Trophoblast cell (in vitro differentiated cells and primary cell): ENCODE measurements at places on chromosomes 6 and 20.

- H3K4me3 ChIP-seq: no peak overlapping the region
- H3K27ac ChIP-seq: no peak overlapping the region
- H3K27me3 ChIP-seq: no peaks in the 10 kb centered on the region
- DNase-seq: peak; percentile 60
These were observed 68.5 kb upstream of the FOXO3 start for GRCh38 chr6:108492131-108492766.

GRCh38 chr20:64005394-64005793 is 24.5 kb downstream of the PRPF6 start:
- DNase-seq: no peak
- H3K4me1 ChIP-seq: no peaks in the 10 kb centered on the region
- H3K27me3 ChIP-seq: no peaks in the 10 kb centered on the region
- H3K36me3 ChIP-seq: peaks cover 55% of the 10 kb centered on the region

DNA sequence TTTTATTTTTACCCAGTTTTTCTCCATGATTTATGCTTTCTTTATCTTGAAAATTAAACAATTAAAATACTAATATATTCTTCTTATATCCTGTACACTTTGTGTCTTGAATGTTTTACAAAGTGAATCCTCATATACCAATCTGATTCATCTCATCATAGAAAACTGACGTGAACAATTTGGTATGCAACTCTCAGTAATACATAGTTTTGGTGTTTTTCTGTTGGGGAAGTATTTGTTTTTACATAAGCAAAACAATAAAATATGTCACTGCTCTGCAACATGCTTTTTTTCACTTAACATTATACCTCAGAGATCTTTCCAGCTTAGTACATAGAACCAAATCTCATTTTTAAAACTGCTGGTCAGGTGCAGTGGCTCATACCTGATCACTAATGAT is 14.7 kb downstream of the DNAAF9 start:
- no peak overlapping the region for H3K27ac ChIP-seq
- DNase-seq: no peak
- no peaks in the 10 kb centered on the region for H3K36me3 ChIP-seq
- H3K27me3 ChIP-seq: no peaks in the 10 kb centered on the region
- H3K4me3 ChIP-seq: no peak overlapping the region

DNA sequence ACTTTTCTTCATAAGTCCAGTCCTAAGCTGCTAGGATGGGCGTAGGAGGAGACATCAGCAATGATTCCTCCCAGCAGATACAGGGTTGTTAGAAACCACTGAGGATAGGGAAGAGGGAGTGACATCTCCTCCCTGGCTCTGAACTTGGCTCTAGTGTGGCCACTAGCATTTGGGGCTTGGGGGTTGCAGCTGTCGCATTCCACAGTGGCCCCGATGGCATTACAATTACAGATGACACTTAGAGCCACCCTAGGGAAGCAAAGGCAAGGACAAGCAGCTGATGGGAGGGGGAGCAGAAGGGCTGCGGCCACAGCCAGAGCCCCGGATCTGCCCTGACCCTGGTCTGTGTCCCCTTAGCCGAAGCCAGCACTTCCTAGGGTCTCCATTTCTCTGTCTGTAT is 9.5 kb upstream of the CDKN1A start:
- H3K4me1 ChIP-seq: peaks cover 11% of the 10 kb centered on the region
- H3K27me3 ChIP-seq: no peaks in the 10 kb centered on the region
- no peaks in the 10 kb centered on the region for H3K36me3 ChIP-seq
- H3K4me3 ChIP-seq: no peak overlapping the region

DNA sequence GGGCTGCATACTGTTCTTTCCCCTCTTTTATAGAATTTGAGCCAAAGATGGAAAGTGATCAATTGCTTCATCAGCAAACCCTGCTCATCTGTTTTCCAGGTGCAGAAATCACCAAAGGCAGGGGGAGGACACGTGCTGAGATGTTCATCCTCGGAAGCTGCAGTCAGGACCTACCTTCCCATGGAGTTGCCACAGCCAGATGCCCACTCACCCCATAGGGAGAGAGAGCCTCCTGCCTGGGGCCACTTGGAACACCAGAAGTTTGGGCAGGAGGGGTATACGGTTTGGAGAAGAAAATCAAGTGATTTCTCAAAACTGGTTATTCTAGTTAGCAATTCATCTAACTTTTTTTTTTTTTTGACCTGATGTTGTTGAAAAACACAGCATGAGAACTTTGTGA is 5.3 kb upstream of the CST7 start:
- no peaks in the 10 kb centered on the region for H3K36me3 ChIP-seq
- H3K4me3 ChIP-seq: no peak overlapping the region
- H3K4me1 ChIP-seq: no peaks in the 10 kb centered on the region
- H3K27me3 ChIP-seq: no peaks in the 10 kb centered on the region

DNA sequence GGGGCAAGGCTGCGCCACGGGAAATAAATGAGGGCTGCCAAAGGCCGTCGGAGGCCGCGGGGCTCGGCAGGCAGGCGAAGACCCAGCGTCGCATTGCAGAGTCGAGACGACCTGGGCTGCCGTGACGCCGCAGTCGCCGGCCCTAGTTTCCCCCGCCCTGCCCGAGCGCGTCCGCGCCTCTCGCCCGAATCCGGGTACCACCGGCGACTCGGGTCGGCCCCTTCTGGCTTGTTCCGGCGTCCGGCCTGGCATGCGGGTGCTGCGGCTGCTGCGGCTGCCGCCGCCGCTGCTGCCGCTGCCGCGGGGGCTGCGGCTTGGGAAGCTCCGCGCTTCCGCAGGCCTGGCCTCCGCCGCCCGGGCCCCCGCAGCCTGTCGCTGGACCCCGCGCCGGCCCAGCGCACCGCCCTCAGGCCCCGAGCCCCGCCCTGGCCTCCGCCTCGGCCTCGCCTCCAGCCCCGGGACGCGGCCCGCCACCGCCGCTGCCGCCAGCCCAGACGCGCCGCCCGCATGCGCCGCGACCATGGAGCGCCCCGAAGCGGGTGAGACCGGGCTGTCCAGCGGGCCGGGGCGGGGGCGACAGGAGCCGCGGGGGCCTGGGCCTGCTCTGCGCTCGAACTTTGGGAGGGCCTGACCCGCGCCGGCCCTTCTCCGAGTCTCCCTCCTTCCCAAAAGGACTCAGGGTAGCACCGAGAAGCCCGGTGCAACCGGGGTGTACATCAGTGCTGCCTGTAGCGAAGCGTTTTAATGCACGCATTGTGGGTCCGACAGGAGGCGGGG is at the start of gene AKAP7:
Gene AKAP7 (plus strand): TSS at position 224 of the 777 bp plus-strand sequence. CDS start 297 bp downstream, at position 521.
- H3K36me3 ChIP-seq: no peaks in the 10 kb centered on the region
- H3K4me3 ChIP-seq: peak within 1 kb of the TSS; percentile 78
- no peaks in the 10 kb centered on the region for H3K4me1 ChIP-seq
- no peaks in the 10 kb centered on the region for H3K27me3 ChIP-seq
- H3K27ac ChIP-seq: peak within 1 kb of the TSS; percentile 68

DNA sequence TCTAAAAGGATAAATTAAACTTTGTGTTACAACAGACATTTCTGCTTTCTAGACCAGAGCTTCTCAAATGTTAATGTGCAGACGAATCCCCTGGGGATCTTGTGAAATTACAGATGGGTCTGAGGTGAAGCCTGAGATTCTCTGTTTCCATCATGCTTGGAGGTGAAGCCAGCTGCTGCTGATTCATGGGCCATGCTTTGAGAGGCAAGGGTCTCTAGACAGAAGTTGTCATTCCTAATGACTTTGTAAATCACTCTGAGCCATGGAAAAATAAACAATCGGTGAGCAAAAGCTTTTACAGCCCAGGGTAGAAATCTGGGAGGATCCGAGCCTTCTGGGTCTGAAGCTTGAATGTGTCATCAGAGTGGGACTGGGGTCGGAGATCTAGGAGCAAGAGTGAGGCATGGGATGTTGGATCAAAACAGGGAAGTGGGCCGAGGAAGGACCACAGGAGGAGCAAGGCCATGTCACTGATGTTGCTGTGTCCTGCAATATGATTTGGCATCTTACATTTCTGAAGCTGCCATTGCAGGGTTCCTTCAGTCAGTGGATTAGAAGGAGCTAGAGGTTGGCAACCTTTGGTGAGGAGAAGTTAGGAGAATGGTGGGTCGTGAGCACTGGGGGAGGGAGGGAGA is 77.3 kb downstream of the TRMT11 start:
- no peak overlapping the region for H3K4me3 ChIP-seq
- peaks cover 3% of the 10 kb centered on the region for H3K36me3 ChIP-seq
- DNase-seq: no peak

DNA sequence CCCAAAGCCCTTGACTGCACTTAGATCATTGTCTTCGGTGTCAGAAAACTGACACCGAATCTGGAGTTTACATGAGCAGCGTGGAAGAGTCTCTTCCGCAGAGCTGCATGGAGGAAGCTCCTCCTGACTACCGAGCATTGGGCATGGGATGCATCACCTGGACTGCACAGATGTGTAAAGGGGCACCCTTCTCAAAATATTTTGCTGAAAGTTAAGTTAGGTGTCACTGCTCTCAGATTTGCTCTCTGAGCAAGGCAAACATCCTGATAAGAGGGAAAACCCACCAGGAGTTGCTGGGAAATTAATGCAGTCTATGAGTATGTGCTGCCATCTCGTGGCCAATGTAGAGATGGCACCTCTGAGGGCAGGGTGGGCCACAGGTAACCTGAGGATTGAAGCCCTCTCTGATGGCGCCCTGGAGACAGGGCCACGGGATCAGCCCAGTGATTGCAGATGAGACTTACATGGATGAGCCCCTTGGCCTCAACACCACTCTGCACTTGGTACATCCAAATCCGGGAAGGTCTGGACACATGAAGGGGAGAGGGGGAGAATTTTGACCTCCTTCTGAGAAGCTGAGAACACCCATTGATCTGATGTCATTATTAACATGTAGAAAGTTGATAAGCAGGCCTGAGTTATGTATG is 129.9 kb downstream of the LPA start:
- no peaks in the 10 kb centered on the region for H3K4me1 ChIP-seq
- DNase-seq: peak; percentile 5
- no peak overlapping the region for H3K4me3 ChIP-seq
- H3K27me3 ChIP-seq: no peaks in the 10 kb centered on the region

GRCh38 chr20:35134880-35135279 is 12.3 kb downstream of the EDEM2 start:
- no peak overlapping the region for H3K27ac ChIP-seq
- H3K27me3 ChIP-seq: no peaks in the 10 kb centered on the region
- peaks cover 36% of the 10 kb centered on the region for H3K36me3 ChIP-seq
- H3K4me3 ChIP-seq: no peak overlapping the region
- no peak for DNase-seq
- H3K4me1 ChIP-seq: peaks cover 5% of the 10 kb centered on the region

DNA sequence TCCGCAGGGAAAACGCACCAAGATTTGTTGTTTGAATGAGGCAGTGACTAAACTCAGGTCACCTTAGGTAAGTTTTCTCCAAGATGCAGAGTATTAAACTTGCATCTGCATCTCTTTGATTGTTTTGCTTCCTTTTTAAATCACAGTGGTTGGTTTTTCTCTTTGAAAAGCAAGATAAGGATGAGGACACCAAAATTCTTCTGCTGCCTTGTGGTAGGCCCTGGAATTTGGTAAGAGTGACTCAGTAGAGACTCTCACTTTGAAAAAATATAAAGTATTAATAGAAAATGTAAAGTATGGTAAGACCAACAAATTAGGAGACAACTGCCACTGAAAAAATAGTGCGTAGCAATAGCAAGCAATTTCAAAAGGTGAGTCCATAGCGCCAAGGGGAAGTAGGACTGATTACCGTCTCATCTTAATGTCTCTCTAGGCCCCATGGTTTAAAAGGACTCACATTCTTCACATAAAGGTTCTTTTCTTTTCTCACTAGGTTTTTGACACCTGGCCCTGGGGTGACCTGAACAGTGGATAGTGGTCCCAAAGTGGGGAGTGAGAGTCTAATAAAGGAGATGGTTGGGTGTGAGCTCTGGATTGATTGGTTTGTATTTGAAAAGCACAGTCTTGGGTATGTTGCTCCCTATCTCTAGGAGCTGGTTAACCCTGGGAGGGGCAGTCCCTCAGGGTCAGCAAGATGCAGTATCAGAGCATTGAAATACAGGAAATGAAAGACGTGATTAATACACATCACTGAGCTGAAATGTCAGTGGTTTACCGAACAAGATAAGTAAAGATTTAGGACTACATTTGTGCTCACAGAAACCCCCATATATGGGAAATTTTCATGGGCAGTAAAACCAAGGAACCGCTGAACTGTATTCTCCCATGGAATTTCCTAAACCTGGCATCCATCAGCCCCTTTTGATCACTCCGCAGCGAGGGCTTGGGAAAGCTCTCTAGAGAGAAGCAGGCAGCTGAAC is 221.2 kb downstream of the SLC24A3 start:
- no peaks in the 10 kb centered on the region for H3K4me1 ChIP-seq
- no peak overlapping the region for H3K4me3 ChIP-seq
- H3K27ac ChIP-seq: no peak overlapping the region
- no peaks in the 10 kb centered on the region for H3K27me3 ChIP-seq
- DNase-seq: peak; percentile 87

- H3K27ac ChIP-seq: no peak overlapping the region
- H3K27me3 ChIP-seq: no peaks in the 10 kb centered on the region
These were observed 680 bp downstream of the HLA-DPB1 start for GRCh38 chr6:33076406-33076934.

DNA sequence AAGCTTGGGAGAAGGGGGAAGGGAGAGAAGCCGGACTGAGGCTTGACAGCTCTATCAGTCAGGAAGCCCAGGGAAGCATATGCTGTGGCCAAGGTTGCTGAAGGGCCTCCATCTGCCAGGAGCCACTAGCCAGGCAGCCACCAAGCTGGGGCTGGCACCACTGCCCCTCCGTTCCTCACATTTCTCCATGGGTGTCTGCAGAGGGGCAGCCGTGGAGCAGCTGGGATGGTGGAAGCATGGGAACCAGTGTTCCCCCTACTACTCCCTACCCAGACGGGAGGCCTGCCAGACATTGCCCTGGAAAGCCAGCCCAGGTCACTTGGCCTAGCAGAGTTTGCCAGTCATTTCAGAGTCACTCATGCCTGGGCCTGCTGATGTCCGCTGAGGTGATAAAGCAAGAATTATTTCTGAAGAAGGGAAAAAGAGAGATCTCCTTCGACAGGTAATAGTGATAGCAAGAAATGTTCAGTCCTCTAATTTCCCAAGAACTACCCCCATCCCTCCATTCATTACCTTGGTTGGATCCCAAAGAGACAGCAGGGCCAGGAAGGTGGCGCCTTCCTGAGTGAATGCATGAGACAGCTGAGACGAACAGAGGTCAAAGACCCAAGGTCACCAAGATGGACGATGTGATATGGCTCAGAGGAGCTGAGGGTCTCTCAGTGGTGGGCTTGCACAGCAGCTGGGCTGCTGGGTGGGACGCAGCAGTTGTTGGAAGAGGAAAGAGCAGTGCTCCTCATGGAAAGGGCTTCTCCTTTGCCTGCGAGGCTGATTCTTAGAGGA is 21.9 kb downstream of the SNPH start:
- no peaks in the 10 kb centered on the region for H3K4me1 ChIP-seq
- no peaks in the 10 kb centered on the region for H3K36me3 ChIP-seq
- DNase-seq: no peak
- H3K27me3 ChIP-seq: no peaks in the 10 kb centered on the region
- no peak overlapping the region for H3K4me3 ChIP-seq

GRCh38 chr6:95243053-95243452 is 334.3 kb upstream of the MANEA start:
- no peak overlapping the region for H3K4me3 ChIP-seq
- H3K36me3 ChIP-seq: no peaks in the 10 kb centered on the region
- no peaks in the 10 kb centered on the region for H3K4me1 ChIP-seq
- no peak for DNase-seq
- no peak overlapping the region for H3K27ac ChIP-seq

- no peaks in the 10 kb centered on the region for H3K27me3 ChIP-seq
- H3K4me1 ChIP-seq: peaks cover 2% of the 10 kb centered on the region
- H3K36me3 ChIP-seq: no peaks in the 10 kb centered on the region
- no peak overlapping the region for H3K27ac ChIP-seq
- H3K4me3 ChIP-seq: no peak overlapping the region
These were observed 185.7 kb downstream of the BACH2 start for GRCh38 chr6:90110971-90111370.

GRCh38 chr6:85641897-85642773 is 551 bp downstream of the SYNCRIP start:
- H3K27ac ChIP-seq: peak overlapping the region; percentile 100
- peaks cover 7% of the 10 kb centered on the region for H3K36me3 ChIP-seq
- H3K4me1 ChIP-seq: no peaks in the 10 kb centered on the region
- no peaks in the 10 kb centered on the region for H3K27me3 ChIP-seq
